GM12865 (cell line): ENCODE measurements at places on chromosomes 16 and 17.

DNA sequence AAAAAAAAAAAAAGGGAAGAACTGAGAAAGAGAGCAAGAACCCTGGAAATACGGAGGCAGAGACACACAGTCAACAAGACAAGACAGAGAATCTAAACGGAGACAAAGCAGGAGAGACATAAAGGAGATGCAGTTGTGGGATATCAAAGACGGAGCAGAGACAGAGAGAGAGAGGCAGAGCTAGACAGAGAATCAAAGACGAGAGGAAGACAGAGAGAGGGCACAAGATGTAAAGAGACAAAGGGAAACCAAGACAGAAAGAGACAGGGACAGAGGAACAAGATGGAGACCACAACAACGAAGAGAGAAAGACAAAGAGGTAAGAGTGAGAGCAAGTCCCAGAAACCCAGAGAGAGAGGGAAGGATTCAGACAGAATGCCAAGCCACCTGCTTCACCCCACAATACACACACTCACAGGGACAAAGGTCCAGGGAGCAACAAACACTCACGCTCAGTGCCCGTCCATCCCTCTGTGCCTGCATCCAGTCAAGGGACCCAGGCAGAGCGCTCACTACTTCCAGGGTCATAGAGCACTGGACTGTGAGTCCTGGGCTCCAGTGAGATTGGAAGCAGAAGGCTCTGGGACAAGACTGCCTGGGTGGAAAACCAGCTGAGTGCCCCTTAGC lies 88.9 kb downstream of the C16orf78 start:
- no peak for DNase-seq

GRCh38 chr16:11655655-11656054 lies 12.6 kb upstream of the SNN start:
- peak; percentile 54 for DNase-seq

DNA sequence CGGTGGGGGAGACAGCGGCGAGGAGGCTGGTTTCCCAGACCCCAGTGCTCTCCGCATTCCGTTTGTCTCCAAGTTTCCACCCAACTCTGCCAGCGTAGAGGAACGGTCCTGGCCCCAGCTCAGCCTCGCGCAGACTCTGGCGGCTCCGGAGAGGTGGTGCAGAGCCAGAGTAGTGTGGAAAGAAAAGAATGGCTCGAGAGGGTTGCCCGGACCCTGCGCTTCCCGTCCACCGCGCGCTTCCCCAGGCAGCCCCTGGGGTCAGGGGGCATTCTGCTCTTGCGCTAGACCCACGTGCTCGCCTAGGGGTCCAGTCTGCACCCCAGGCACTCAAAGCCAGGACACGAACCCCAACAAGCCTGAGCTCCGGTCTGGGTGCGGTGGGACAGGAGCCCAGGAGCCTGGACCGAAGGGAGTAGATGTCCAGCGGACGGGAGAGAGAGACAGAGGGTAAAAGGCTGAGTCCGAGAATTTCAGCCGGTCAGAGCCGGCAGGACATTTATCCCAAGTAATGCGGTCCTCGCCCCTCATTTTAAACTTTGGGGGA lies 3.8 kb downstream of the PMP22 start:
- no peak for DNase-seq

DNA sequence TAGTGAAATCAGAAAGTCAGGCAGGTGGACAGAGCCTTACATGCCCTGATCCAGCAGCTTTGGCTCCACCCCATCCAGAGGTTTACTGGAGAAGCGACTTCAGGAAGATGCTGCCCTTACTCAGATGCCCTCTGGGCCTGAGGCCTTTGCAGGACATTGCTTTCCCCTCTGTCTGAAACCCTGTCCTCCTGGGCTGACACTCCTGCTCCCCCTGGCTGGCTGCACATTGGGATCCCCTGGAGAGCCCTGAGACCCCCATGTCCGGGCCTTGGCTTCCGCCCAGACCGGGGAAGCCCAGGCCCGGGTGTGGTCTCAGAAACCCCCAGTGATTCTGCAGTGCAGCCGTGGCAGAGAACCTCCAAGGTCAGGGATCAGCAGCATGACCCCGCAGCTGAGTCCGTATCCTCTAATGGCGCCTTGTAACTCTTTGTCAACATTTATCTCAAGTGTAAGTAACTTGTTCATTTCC lies 36.6 kb downstream of the BCO1 start:
- DNase-seq: no peak

GRCh38 chr16:88515925-88516594 lies 54.1 kb upstream of the ZC3H18 start:
- no peak for DNase-seq

DNA sequence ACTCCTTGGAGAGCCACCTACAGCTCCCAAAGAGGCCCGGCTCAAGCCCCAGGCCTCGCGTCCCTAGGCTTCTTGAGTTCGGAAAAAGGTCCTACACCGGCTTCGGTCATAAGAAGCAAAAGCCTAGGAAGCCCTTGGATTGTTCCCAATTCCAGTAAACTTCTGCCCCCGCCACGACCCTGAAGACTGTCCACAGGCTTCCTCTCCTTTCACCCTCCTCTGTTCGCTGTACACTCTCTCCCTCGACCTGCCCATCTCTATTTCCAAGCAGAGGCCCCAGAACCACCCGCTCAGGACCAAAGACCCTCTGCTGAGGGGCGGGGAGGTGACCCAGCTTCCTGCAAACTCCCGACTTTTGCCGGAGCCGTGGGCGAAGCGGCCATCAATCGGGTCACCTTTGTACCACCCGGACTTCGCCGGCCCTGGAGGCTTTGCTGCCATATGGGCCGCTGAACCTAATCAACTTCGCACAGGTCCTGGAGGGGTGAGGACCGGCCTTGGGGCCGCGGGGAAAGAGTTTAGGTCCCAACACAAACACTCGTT lies 2.7 kb downstream of the HOXB2 start:
- DNase-seq: no peak

GRCh38 chr17:28274591-28275265 lies 44.3 kb upstream of the TMEM97 start:
- DNase-seq: no peak

GRCh38 chr17:31094600-31095235 lies at the start of gene NF1:
Gene NF1, plus strand, starts transcription at chr17:31094977. Its CDS starts 333 bp downstream, at chr17:31095310.
- peak; percentile 95 for DNase-seq

DNA sequence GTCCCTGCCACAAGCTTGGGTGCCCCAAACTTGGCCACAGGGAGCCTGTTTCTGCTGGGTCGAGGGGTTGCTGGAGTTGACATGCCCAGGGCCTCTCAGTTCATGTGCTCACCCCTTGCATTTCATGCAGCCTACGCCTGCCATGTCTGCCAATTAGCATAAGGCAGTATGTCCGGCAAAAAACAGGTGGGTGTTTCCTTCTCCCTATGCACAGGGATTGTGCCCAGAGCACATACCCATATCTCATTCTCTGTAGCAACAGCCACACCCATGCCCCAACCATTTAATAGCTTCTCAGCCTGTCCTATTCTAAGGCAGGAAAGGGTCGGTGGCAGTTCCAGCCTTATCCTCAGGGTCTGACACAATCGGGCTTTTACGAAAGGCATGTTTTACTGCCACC lies 340.4 kb upstream of the ASIC2 start:
- DNase-seq: no peak

DNA sequence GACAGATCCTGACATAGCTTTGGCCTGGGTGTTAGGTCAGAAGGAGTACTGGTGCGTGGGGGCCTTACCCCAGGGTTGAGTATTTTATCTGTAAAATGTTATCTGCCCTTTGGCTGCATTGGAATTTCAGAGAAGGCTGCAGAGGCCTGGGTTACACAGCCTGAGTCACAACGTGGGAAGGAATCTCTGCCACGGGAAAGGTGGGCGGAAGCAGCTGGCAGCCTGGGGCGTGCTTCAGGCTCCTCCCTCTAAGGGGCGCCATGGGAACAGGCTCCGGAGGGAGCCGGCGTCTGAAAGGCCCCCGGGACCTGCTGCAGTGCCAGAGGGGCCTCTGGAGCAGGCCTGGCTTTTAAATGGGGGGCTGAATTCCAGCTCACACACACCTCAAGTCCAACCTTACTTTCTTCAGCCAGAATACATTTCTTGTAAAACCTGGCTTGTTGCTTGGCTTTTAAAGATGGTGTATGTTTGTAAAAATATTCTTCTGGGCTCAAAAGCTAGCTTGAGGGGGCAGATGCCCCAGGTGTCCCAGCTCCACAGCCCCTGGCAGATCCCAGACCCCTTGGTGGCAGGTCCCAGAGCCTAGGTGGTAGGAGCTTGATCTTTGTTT lies 142.2 kb downstream of the RAB11FIP4 start:
- no peak for DNase-seq

DNA sequence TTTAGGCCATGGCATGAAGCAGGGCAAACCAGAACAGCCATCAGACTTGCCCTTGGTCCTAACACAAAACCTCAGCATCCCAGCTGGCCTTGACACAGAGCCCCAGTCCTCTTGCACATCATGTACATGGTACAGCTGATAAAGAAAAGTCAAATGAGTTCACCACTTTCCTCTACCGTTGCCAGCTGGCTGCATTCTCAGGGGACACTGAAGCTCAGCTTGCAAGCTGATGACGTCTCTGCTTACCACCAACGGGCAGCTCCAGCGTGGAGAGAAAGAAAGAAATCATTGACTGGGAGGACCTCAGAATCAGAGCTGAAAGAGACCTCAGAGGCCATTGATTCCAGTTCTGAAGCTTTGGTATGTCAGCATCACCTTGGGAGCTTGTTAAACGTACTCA lies 80.7 kb upstream of the CES5A start:
- DNase-seq: no peak

DNA sequence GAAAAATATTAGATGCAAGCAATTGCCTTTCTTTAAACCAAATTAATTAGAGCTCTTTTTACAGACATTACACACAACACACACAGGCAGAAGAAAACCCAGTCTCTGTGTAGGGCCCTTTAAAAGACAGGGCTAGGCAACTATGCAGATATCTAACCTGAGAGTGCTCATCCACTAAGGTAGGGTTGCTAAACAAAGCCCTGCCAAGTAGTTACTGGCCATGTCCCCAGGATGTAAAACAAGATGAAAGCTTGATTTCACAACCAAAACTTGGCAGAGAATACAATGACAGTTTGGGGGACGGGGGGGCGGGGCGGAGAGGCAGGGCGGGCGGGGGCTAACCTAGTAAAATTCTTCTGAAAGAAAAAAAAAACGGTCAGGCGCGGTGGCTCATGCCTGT lies 669.0 kb upstream of the CA10 start:
- no peak for DNase-seq

DNA sequence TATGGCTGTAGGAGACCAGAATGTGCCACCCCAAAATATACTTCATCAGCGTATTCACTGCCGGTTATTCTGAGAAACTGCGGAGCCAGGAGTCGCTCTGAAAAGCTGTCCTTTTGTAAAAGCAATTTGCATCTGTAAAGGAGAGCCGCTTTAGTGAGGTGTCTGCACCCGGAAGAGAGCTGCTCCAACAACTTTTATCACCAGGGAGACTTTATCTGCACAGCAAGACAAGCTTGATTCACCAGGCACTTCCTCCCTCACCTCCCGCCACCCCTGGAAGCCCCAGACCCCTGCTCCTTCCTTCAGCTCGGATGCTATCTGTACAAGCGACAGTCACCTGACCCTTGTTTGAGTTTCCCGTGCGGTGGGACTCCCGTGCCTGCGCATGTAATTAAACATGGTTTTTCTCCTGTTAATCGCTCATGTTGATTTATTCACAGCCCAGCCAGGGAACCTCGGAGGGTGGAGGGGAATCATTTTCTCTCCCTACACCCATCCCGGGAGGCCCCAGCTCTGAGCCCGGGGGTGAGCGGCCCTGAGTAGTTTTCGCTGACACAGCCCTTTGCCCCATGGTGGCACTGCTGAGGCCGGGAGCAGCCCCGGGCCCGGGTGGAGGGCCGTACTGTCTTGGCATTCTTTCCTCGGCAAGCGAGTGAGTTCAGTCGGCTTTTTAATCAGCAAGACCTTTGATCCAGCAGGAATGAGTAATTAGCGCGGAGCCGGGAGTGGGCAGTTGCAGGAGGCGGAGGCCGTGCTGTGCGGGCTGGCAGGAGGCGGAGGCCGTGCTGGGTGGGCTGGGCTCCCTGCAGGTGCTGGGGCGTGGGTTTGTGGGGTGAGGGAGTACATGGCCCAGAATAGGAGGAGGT lies 222.7 kb upstream of the CIBAR2 start:
- DNase-seq: no peak

- DNase-seq: no peak
Observed at GRCh38 chr17:65290056-65290455, 152.9 kb downstream of the RGS9 start.

DNA sequence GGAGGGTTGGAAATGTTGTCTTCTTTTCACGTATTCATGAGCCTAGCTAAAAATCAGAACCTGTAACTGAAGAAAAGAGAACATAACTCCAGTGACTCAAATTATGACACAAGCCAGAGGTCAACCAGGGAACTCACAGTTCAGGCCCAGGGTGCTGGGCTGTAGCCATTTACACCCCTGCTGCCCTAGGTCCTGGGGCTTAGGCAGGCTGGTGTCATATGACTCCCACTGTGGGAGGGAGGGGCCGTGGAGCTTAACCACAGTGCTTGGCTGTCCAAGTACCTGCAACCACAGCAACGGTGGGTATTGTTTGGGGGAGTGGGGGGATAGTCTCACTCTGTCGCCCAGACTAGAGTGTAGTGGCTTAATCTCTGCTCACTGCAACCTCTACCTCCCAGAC lies 71.1 kb upstream of the AMZ2 start:
- no peak for DNase-seq

- no peak for DNase-seq
Observed at GRCh38 chr16:10934325-10935107, 7.8 kb downstream of the DEXI start.

GRCh38 chr16:85441189-85441889 lies 171.8 kb upstream of the GSE1 start:
- peak; percentile 36 for DNase-seq

GRCh38 chr17:44629314-44629713 lies 27.0 kb upstream of the MEIOC start:
- no peak for DNase-seq

- DNase-seq: no peak
Observed at GRCh38 chr16:51872524-51872923, 674.4 kb downstream of the TOX3 start.

DNA sequence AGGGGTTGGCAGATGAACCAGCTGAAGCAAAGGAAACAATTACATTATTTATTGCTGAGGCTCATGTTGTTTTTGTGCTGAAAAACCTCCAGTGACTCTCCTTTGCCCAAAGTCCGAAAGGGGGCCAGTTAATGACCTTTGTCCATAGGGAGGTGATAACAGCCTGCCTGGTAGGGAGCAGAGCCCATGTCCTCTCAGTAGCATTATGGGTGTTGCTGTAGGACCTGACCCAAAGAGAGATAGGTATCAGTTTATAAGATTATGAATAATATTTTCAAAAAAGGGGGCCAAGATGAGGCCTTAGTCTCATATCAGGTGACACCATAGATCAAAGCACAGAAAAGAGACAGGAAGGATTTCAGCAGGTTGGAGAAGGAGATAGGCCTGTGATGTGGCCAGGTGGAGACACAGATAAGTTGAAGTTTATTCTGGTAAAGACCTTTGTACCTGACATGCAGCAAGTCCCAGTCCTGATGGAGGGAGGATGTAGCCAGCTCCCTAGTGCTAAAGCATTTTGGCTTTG lies 55.1 kb downstream of the CENPV start:
- no peak for DNase-seq

DNA sequence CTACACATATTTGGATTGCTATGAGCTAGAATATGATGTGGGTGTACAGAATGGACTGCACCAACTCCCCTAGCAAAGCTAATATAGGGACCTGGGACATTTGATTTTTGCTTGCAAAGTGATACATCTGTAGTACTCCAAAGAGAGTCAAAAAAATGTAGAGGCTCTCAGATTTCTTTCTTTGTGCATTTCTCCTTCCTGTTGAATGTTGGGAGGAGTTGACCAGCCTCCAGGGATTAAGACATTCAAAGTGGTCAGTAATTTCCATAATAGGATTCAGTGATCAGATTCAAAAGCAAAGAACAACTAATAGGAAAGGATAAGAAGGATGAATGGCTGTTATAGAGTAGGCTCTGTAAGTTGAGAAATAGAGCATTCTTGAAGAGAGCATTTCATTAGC lies 934.9 kb downstream of the KCNJ2 start:
- DNase-seq: no peak

GRCh38 chr17:57513569-57513968 lies 231.5 kb downstream of the CCDC182 start:
- DNase-seq: no peak
